ENCODE measurements at places on chromosomes 16 and 17.

GRCh38 chr16:74726716-74727115 lies 26.1 kb upstream of the MLKL start:
- DNase-seq = no peak

- DNase-seq = no peak
These were observed 16.7 kb downstream of the SBK1 start for GRCh38 chr16:28308794-28309584.

- DNase-seq = no peak
These were observed 412.0 kb downstream of the SHISA9 start for GRCh38 chr16:13313351-13313750.

GRCh38 chr16:23158114-23158513 lies 8.9 kb upstream of the USP31 start:
- DNase-seq = no peak

- no peak for DNase-seq
These were observed 203.6 kb downstream of the ZFHX3 start for GRCh38 chr16:72844225-72844920.

- no peak for DNase-seq
These were observed 31.5 kb downstream of the SMURF2 start for GRCh38 chr17:64630309-64631223.

- DNase-seq = no peak
These were observed 90.1 kb upstream of the GSE1 start for GRCh38 chr16:85522842-85523601.

GRCh38 chr16:50273888-50274325 lies 7.6 kb downstream of the ADCY7 start:
- peak; percentile 24 for DNase-seq

GRCh38 chr17:82548681-82549303 lies 29.3 kb downstream of the FOXK2 start:
- no peak for DNase-seq

DNA sequence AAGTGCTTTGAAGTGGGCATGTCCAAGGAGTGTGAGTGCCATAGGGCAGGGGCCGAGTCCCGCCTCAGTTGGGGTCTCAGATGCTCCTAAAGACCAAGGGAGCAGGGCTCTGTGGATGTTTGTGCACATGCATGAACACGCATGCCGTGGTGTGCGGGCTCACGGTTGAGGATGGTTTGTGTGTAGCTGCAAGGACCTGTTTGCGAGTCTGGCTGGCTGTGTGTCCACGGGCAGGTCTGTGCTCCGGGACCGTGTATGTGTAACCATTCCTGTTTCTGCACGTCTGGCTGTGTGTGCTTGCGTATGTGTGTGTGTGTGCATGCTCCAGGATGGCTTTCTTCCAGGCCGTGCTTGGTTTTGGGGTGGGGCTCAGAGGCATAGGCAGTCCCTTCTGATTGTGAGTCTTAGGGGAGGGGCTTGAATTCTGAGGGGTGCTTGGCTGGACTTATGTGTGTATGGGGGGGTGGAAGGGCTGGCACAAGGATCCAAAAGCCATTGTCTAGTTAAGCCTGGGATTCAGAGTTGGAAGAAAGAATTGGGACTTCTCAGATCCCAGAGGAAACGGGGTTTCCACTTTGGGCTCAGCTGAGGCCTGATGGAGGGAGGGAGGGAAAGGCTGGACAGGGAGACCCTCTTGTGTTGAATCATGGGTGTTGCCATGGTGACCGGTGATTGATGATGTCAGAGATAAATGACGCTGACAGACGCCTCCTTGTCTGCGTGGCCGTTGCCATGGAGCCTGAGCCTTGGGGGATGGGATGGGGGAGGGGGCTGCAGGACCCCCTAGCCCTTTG lies 14.4 kb downstream of the GJD3 start:
- no peak for DNase-seq

DNA sequence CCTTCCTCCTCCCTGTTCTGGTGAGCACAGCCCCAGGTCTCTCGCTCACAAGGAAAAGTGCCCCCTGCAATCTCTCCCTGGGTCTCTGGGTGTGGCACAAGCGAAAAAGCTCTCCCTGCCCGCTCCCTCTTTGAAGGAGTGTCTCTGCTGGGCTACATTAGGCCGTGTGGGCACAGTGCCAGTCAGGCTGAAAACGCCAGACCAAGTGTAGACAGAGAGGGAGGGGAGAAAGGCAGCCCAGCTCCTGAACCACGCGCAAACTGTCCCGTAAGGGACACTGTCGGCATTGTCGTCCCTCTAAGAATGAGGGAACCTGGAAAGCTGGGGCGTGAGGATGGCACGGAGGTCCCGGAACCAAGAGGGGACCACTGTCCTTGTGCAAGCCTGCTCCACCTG lies 3.9 kb downstream of the SMIM5 start:
- no peak for DNase-seq

DNA sequence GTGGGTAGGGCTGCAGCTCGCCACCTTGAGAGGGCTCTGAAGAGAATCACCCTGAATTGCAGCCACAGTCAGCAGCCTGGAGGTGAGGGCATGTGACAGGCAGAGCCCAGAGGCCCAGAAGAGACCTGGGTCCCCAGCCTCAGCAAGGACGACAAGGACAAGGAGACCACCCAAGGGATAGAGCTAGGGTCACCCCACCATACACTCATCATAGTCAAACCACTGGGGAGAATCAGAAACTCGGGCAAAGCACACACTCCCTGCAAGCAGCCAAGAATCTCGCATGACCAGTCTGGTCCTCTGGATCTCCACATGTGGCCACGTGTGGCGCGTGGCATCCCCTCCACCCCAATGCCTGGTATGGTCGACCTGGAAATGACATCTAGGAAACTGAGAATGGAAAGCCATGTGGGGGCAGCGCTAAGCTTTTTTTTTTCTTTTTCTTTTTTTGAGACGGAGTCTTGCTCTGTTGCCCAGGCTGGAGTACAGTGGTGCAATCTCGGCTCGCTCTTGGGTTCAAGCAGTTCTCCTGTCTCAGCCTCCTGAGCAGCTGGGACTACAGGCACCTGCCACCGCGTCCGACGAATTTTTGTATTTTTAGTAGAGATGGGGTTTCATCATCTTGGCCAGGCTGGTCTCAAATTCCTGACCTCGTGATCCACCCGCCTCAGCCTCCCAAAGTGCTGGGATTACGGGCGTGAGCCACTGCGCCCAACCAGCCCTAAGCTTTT lies 4.6 kb upstream of the SPHK1 start:
- DNase-seq = no peak

DNA sequence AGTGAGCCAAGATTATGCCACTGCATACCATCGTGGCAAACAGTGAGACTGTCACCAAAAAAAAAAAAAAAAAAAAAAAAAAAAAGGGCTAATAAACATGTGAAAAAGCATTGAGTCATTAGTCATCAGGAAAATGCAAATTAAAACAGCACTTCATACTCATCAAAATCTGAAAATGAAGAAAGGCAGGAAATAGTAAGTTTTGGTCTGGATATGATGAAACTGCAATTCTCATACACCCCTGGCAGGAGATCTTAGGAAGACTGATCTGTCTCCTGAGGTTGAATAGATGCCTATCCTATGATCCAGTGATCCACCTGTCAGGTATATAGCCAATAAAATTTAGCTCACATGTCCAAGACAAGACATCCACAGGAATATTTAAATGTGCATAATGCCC lies 212.7 kb downstream of the CPPED1 start:
- DNase-seq = no peak

- DNase-seq = no peak
These were observed at the start of gene FOXC2 for GRCh38 chr16:86566601-86566965. Gene FOXC2, plus strand, starts transcription at chr16:86566829. Its CDS starts 507 bp downstream, at chr16:86567336.

Data from CD4-positive, alpha-beta memory T cell (primary cell).